ENCODE measurements at places on chromosomes 1 and 21.

DNA sequence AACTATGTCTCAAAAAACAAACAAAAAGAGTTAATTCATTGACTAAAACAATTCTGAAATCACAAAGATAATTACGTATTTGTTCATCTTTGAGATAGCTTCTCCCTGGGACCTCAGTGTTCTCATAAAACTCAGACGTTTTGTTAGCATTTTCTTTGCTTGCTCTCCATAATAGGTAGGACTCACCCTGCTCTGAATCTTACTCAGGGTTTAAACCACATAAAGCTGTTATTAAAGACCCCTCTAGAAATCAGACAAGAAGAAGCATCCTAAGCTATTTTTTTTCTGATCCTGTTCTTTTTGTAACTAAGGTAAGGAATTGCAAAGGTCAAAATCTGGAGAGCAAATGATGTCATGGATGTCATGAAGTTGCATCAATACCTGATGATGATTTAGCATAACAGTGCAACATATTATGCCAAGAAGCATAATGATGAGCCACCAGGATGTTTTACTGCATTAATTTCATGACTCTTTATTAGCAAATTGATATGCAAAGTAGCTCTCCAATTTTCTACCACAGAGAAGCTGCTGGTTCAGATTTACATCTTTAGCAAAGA is 2.4 kb downstream of the FBXO42 start:
- no peak for DNase-seq

- no peak for DNase-seq
These were observed 168.6 kb downstream of the TRIM33 start for GRCh38 chr1:114342376-114342775.

- DNase-seq, result no peak
These were observed 195.3 kb upstream of the USP25 start for GRCh38 chr21:15534450-15534886.

- no peak for DNase-seq
These were observed 57.6 kb downstream of the CD34 start for GRCh38 chr1:207853372-207853757.

- DNase-seq, result no peak
These were observed 67.1 kb downstream of the KCNJ15 start for GRCh38 chr21:38323721-38324531.

DNA sequence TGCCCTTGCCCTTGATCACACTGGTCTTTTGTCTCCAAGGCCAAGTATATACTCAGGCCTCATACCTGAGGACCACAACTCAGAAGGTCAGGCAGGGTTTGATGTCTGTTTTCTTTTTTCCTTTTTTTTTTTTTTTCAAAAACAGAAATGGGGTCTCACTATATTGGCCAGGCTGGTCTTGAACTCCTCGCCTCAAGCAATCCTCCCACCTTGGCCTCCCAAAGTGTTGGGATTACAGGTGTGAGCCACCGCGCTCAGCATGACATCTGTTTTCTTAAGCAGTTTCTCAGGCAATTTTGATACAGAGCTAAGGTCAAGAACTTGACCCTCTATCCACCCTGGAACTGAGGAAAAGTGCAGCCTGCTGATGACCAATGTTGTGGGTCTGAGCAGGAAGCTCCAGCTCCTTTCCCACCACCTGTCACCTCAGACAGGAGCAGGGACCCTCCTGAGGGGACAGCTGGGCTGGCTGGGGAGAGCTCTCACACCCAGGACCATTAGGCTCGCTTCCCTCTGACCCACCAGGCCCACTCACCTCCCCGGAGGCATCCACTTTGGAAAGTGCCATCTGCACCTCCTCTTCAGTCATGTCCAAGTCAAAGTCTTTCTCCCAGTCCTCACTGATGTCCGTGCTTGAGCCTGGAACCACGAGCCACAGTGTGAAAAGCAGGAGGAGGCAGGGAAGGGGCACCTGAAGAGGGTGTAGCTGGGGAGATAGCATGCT is 5.7 kb downstream of the TSSK3 start:
- DNase-seq, result no peak

GRCh38 chr1:239914751-239915231 is 176.9 kb upstream of the FMN2 start:
- DNase-seq, result no peak

GRCh38 chr1:208243527-208243966 is 637 bp downstream of the PLXNA2 start:
- no peak for DNase-seq

- DNase-seq, result no peak
These were observed 86.7 kb downstream of the C1orf94 start for GRCh38 chr1:34263406-34263805.

GRCh38 chr1:92365378-92366039 is 66.7 kb downstream of the RPAP2 start:
- DNase-seq, result no peak

- DNase-seq, result no peak
These were observed 39.4 kb upstream of the FAM3B start for GRCh38 chr21:41277196-41277595.

DNA sequence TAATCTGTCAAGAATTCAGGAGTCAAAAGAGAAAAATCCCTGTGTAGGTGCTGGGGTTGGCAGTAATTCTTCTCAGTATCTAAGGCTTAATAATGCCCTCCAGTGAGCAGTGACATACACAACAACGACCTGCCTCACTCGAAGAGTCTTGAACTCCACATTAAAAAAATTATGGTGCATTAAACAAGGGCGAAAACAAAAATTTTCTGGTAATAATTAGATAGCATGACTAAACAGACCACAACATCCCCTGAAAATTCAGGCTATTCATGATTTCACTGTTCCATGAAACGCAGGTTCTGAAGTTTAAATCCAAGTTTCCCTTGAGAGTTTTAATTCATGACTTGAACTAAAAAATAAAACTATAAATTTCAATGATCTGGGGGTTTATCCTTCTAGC is 5.1 kb downstream of the SRSF4 start:
- DNase-seq, result no peak

DNA sequence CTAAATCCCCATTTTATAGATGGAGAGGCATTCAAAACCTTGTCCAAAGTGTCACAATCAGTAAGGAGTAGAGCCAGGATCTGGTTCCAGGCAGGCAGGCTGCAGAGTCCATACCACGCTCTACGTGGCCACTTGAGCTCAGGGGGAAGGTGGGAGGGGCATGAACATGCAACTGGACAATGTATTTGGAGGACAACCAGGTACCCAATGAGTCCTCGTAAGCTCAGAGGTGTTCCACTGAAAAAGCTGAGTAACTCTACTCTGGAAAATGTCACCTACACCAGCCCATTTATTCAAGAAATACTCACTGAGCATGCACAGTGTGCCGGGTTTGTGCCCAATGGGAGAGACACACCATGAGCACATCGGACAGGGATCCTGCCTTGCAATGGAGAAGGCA is 11.2 kb upstream of the GUCA2B start:
- no peak for DNase-seq

GRCh38 chr1:77039739-77040138 is 172.5 kb downstream of the ST6GALNAC5 start:
- no peak for DNase-seq

GRCh38 chr1:224998185-224998584 is 68.7 kb downstream of the DNAH14 start:
- DNase-seq, result no peak

- no peak for DNase-seq
These were observed 175.9 kb upstream of the KCND3 start for GRCh38 chr1:112165375-112165774.

Data from activated T-helper 1 cell treated with anti-CD3 and anti-CD28 coated beads, Interleukin-2, amount 50 U/mL, for 16 hours (primary cell).